ENCODE measurements at places on chromosomes 7 and 10.

GRCh38 chr10:84329196-84329611 lies 815 bp downstream of the CCSER2 start:
- peak; percentile 69 for DNase-seq

DNA sequence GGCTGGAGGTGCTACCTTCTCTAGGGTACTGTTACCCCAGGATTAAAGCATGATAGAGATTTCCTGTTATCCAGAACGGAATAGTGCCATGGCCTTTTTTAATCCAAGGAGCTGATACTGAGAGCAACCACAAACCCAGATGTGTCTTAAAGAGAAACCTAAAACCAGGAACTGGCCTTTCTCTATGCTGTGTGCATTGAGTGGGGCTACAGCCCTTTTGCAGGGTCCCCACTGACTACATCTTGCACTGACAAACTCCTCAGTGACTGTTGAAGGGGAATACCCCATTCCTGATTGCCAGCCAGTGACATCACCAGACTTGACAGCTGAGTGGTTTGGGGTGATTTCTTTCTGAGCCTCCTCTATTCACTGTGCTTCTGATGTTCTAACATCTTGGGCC lies 81.9 kb upstream of the CAPZA2 start:
- no peak for DNase-seq

DNA sequence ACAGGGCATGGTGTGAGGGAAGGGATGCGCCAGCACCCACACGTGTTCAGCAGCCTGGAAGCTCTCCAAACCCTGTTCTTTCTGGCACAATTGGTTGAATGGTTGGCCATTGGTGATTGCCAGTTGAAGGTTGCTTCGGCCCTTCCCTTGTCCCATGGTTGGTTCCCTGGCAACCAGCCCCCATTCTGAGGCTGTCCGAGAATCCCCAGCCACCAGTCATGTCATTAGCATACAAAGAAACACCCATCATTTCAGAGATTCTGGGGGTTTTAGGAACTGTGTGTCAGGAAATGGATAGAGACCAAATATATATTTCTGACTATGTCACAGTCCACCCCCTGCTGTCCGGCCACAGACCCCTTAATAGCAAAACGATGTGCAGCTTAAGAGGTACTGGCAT lies 21.8 kb downstream of the FKBP6 start:
- DNase-seq: no peak

GRCh38 chr10:5645375-5645774 lies 21.0 kb downstream of the ASB13 start:
- DNase-seq: no peak

DNA sequence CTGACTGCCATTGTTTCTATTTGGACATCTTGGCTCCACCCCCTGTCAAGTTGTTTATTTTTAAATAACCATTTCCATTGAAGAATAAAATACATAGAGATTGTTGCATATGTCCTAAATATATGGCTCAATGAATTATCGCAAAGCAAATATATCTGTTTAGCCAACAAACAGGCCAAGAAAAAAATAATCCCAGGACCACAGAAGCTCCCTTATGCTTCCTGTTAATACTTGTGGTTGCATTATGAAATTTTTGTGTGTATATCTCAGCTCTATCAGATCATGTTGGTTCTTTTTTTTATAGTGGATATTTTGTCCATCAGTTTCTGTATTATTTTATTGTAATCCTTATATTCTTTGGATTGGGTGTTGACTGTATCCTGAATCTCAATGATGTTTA lies 53.4 kb upstream of the CYP2C8 start:
- no peak for DNase-seq

DNA sequence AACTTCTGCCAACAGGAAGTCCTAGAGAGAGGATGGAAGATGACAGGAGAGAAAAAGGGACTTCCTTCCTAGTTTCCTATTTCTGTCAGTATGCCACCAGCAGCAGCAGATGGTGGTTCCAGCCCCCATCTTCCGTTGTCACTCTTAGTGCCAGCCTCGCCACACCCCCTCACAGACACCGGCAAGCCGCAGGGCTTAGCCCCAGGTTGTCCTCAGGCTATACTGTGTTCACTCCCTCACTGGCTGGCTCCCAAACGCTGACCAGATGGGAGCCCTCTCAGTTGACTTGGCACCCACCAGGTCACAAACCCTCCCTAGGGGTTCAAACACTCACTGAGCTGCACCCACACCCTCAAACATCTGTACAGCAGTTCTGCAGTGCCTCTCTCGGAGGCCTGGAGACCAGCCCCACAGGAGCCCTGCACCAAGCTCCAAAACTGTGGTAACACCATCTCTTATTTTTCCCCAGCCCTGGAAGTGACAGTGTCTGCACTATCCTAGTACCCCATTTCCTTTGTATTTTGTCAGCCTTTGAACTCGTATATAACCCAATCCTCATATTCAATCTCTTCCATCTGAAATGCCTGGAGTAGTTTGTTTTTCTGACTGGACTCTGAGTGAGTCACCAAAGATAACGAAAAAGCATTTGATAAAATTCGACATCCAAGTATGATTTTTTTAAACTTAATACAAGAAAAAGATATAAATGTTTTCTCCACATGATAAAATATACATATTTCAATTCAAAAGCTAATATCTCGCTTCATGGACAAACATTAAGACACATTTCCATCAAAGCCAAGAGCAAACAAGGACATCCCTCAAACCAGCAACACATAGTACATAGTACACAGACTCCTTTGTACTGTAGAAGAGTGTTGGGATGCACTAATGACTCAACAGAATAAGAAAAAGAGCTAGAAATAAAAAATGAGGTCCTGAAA lies 34.5 kb downstream of the SMURF1 start:
- peak; percentile 57 for DNase-seq

GRCh38 chr7:18639711-18640110 lies 144.2 kb downstream of the HDAC9 start:
- no peak for DNase-seq

GRCh38 chr10:114713525-114714090 lies 55.5 kb upstream of the ABLIM1 start:
- DNase-seq: no peak

GRCh38 chr7:65946904-65947303 lies 35.1 kb downstream of the GUSB start:
- DNase-seq: peak; percentile 64

DNA sequence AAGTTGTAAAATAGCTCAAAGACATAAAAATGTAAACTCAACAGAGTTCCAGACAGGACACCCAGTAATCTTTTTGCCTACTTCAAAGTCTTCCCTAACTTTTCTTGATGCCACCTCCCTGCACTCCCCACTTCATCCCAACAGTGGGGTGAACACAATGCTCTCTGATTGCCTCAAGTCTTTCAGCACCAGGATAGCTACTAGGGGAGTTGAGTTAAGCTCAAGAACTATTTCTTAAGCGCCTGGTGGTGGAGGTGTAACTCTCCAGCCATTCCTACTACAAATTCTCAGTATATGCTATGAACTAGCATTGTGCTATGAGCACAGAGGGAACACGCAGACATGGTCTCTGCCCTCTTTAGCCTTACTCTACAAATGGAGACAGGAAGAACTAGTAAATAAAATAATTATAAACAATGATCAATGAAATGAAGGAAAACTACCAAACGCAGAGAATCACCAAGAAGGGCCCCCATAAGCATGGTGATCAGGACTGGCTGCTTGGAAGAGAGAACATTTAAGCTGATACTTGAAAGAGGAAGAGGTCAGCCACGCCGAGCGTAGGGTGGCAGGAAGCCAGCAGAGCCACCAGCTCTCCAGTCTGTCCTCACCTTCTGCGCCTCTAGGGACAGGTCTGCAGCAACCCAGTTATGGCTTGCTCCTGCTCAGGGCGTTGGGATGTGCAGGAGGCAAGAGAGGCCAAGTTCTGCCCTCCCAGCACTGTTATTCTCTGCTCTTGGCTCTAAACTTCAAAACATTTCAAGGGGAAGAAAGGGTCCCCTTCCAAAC lies 16.7 kb upstream of the FRA10AC1 start:
- DNase-seq: peak; percentile 7

DNA sequence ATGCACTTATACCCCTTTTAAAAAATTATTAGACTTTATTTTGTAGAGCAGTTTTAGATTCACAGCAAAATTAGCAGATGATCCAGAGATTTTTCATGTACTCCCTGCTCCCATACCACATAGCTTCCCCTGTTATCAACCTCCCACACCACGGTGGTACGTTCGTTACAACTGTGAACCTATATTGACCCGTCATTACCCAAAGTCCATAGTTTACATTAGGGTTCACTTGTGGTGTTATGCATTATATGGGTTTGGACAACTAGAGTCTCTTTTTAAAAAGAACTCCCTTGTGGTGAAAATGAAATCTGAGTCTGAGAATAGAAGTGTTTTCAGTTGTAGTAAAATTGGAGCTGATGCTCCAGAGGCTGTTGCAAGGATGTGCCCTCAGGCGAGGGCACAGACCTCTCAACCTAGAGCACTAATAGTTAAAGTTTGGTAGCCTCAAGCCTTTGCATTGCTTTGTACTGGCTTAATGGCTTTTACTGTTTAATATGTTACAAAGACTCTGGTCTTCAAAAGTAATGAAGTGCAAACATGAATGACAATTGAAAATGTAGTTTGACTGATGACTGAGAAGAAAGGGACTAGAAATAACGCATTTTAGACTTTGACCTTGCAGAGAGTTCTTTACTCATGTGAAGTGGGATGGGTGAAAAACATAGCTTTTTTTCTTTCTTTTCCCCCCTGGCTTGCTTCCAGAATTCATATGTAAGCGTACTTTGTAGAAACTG lies 30.6 kb upstream of the CSTF2T start:
- DNase-seq: no peak

GRCh38 chr7:103656221-103656620 lies 210.2 kb upstream of the SLC26A5 start:
- DNase-seq: no peak

- DNase-seq: peak; percentile 60
These were observed 197.2 kb upstream of the FRMD4A start for GRCh38 chr10:14527915-14528314.
